PC-9 (cell line): ENCODE measurements at places on chromosomes 5 and 9. TPM values are rescaled to one million over a fixed set of nuclear protein-coding genes. Genes with fewer than 3 reads are reported as not detected.
A peak's percentile ranks its signal among the peaks of the same experiment; 100 is the strongest.

The OR1Q1 gene
- not detected in 2 replicates for total RNA-seq

- H3K4me1 ChIP-seq = no peaks in the 10 kb centered on the region
- H3K4me3 ChIP-seq = no peak overlapping the region
- H3K36me3 ChIP-seq = no peaks in the 10 kb centered on the region
These were observed 246.6 kb downstream of the SLCO4C1 start for GRCh38 chr5:102049517-102049916.

The PLPP7 gene
- total RNA-seq = not detected in 2 replicates

- no peaks in the 10 kb centered on the region for H3K27me3 ChIP-seq
- H3K36me3 ChIP-seq = no peaks in the 10 kb centered on the region
- no peak overlapping the region for H3K4me3 ChIP-seq
- DNase-seq = no peak
- H3K27ac ChIP-seq = no peak overlapping the region
These were observed 175.5 kb downstream of the ANXA1 start for GRCh38 chr9:73327149-73327548.

- no peak overlapping the region for H3K4me3 ChIP-seq
- no peak overlapping the region for H3K27ac ChIP-seq
- H3K27me3 ChIP-seq = no peaks in the 10 kb centered on the region
- H3K4me1 ChIP-seq = peaks cover 13% of the 10 kb centered on the region
- DNase-seq = no peak
- H3K36me3 ChIP-seq = no peaks in the 10 kb centered on the region
These were observed 30.0 kb downstream of the RAPGEF1 start for GRCh38 chr9:131709771-131710431.

DNA sequence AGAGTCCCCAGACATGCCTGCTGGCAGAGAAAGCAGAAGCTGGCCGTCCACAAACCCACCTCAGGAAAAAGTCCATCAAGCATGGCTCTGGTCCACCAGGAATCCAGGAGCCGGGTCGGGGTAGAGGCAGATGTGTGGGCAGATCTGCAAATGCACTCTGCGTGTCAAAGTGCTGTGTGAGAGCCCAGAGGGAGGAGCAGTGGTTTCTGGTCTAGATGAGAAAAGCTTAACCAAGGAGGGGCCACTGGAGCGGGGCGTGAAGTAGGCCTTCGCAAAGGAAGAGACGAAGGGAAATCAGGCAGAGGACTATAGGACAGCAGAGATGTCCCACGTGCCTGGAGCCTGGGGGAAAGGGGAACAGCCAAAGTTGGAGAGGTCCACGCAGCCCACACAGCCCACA is 40.0 kb downstream of the TTLL11 start:
- H3K4me3 ChIP-seq = no peak overlapping the region
- H3K36me3 ChIP-seq = no peaks in the 10 kb centered on the region
- no peaks in the 10 kb centered on the region for H3K4me1 ChIP-seq
- H3K27me3 ChIP-seq = no peaks in the 10 kb centered on the region
- H3K27ac ChIP-seq = no peak overlapping the region

- H3K27me3 ChIP-seq = peaks cover 17% of the 10 kb centered on the region
- DNase-seq = no peak
- no peak overlapping the region for H3K4me3 ChIP-seq
- H3K4me1 ChIP-seq = no peaks in the 10 kb centered on the region
- H3K27ac ChIP-seq = no peak overlapping the region
These were observed 4.3 kb downstream of the PRDM12 start for GRCh38 chr9:130668659-130669058.

The TIMD4 gene
- total RNA-seq = not detected in 2 replicates

- H3K4me1 ChIP-seq = peaks cover 40% of the 10 kb centered on the region
- H3K27me3 ChIP-seq = no peaks in the 10 kb centered on the region
- DNase-seq = no peak
- H3K27ac ChIP-seq = no peak overlapping the region
- no peaks in the 10 kb centered on the region for H3K36me3 ChIP-seq
These were observed 55.8 kb downstream of the ENTREP1 start for GRCh38 chr9:69380811-69381210.

- no peaks in the 10 kb centered on the region for H3K36me3 ChIP-seq
- no peaks in the 10 kb centered on the region for H3K27me3 ChIP-seq
- H3K4me1 ChIP-seq = peaks cover 16% of the 10 kb centered on the region
- H3K4me3 ChIP-seq = no peak overlapping the region
- no peak for DNase-seq
- no peak overlapping the region for H3K27ac ChIP-seq
These were observed 4.8 kb upstream of the IER5L start for GRCh38 chr9:129182625-129183494.

DNA sequence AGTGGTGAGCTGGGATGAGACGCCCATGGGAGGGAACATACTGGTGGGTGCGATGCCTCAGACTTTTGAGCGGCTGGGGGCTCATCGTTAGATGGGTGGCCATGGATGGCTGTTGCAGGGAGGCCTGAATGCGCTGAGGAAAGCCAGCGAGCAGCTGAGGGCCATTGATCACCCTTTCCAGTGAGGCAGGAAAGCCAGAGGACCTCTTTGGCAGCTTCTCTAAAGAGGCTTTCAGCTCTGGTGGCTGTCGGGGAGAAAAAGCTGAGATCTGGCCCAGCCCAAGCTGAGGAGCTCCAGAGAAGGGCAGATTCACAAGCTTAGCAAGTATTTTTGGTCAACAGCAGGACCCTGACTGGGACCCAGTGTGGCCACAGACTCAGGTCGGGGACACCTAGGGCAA is 13.3 kb upstream of the VAV2 start:
- DNase-seq = no peak
- no peaks in the 10 kb centered on the region for H3K4me1 ChIP-seq
- H3K36me3 ChIP-seq = no peaks in the 10 kb centered on the region
- no peak overlapping the region for H3K4me3 ChIP-seq

DNA sequence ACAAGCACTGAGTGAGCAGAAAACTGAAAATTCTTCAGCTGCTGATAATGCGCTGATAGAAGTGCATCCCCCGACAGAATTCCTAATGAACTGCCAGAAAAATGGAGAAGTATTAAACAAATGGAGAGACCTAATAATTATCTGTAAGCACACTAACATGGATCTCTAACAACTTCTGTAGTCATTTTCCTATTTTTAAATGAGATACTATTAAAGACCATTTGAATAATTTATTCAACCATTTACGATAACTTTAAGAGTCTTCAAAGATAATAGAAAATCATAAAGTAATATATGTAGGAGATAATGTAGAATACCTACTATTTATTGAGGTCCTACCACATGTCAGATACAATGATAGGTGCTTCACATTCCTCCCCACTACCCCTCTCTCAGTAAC is 72.9 kb downstream of the EFNA5 start:
- H3K4me1 ChIP-seq = peaks cover 9% of the 10 kb centered on the region
- peaks cover 7% of the 10 kb centered on the region; the same call in 1 of the 2 replicates for H3K36me3 ChIP-seq
- no peak overlapping the region for H3K27ac ChIP-seq
- DNase-seq = no peak

DNA sequence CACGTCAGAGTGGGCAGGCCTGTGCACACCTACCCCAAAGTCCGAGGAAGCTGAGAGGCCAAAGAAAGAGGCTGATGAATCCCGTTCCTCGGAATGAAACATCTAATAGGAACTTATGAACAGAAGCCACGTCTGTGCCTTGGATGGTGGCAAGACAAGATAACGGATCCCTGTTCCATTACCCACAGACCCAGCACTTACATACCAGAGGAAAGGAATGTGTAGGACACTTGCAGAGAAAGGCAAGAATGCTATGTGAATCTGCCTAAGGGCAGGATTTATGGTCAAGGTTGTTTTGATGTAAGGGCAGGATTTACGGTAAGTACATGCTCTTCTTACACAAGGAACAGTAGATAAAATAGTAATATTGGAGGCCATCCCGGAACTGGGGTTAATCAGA is 93.2 kb downstream of the WDR41 start:
- H3K4me3 ChIP-seq = no peak overlapping the region
- DNase-seq = no peak
- H3K27ac ChIP-seq = no peak overlapping the region
- no peaks in the 10 kb centered on the region for H3K27me3 ChIP-seq

DNA sequence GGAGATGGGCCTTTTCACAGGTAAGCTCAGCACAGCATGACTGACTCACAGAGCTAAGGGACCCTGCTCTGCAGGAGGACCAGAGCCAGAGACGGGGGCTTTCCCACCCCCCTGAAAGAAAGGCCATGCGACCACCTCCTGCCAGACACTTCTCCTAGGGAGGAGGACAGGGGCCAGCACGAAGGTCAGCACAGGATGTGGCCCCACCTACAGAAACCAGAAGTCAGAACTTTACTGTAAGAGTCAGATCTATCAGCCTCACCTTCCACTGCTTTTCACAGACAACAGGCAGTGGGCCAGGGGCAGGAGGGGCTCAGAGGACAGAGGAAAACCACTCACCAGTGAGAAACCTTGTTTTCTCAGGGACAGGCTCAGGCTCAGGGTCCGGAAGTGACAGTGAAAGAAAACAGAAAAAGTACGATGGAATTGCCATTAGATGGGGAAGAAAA is 37.9 kb downstream of the CCNJL start:
- no peak for DNase-seq
- no peaks in the 10 kb centered on the region for H3K27me3 ChIP-seq
- H3K36me3 ChIP-seq = 0 out of 2 replicates have a peak, but pooled peaks cover 3% of the 10 kb centered on the region
- no peaks in the 10 kb centered on the region for H3K4me1 ChIP-seq

DNA sequence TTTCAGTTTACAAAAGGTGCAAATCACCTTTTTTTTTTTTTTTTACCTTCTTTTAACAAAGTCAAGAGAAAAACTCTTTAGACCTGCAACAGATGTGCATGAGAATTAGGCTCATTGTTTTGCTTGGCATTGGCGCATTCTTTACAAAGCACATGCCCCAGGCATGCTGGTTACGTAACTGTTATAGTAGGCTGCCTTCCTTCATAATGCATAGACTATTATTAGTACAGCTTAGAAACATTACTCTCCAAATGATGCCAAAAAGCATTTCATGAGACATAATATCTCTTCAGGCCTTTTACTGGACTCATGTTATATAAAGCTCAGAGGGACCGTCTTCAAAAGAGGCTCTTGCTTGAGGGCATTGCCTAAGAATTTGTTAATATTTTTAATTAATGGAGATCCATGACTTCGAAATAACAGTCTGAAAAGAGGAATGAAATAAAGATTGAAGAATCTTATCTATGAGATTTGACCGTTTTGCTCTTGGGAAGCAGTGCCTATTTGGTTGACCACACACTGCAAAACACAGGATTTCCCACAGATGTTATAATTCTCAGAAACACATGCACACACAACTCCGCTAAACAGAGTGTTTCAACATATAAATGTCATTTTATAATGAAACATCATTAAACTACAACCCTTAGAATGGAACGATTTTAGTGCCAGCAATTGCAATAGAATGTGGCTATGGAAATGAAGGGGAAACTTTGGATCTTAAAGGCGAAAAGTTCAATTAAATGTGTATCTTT is 478.7 kb downstream of the PRR16 start:
- H3K4me3 ChIP-seq = no peak overlapping the region
- DNase-seq = no peak
- no peaks in the 10 kb centered on the region for H3K4me1 ChIP-seq
- H3K27ac ChIP-seq = no peak overlapping the region
- no peaks in the 10 kb centered on the region for H3K27me3 ChIP-seq

DNA sequence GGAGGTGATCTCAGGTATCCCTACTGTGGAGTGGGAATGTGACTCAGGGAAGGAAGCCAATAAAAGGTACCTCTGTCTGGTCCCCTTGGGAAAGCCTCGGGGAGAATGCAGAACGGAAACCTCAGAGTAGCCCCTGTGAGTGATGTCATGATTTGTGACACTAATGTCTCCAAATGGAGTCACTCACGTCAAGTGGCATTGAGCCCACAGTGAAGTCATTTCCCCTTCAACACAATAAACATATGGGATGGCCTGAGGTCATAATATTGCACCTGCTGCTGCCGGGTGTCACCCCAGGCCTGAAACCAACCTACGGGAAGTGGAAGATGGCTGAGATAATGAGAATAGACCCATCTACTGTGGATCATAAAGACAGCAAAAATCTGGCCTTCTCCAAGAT is 75.9 kb upstream of the GOLM1 start:
- H3K27ac ChIP-seq = no peak overlapping the region
- H3K4me1 ChIP-seq = peaks cover 13% of the 10 kb centered on the region
- no peaks in the 10 kb centered on the region for H3K36me3 ChIP-seq

The SPAAR gene
- total RNA-seq = 0.72 and 0.73 TPM in 2 replicates

DNA sequence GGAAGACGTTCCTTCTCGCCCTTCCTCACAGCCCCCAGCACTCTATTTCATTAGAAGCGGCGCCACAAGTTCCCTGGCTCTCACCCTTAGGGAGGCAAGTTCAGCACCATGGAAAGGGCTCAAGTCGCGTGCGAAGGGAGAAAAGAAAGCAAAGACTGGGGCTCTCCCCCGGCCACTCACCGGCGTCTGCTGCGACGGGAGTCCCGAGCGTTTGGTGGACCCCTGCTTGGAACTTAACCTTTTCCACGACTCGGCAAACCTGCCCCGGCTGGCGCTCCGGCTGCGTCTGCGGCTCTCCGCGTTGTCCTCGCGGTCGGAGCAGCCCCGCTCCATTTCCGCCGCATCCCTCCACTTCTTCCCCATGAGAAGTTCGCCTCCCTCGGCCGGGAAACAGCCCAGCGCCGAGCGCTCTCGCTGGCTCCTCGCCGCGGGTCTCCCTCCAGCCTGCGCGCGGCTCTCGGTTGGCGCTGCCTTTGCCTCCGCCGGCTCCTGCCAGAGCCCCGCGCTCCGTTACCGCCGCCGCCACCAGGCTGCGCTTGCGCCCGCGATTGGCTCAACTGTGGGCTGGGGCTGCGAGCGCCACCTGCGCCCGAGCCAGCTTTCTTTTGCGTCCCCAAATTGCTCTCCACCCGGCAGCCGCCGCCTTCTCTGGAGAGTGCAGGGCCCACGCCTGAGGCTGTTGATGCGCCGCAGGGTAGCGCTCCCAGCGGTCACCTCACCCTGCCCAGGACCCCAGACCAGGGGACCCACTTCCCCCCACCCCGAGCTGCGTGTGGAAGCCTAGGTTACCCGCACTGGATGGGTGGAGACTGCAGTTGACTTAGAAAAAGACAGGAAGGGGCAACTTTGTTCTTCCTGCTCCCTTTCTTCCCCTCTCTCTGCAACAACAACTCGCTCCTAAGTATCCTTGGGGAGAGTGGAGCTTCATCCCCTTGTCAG is 321.6 kb downstream of the CEMIP2 start:
- H3K27me3 ChIP-seq = no peaks in the 10 kb centered on the region
- DNase-seq = peak; percentile 11
- no peak overlapping the region for H3K27ac ChIP-seq

The GRK6 gene
- total RNA-seq = 82.3 and 124 TPM in 2 replicates

The GARIN3 gene
- total RNA-seq = not detected in 2 replicates

The NUTM2G gene
- total RNA-seq = not detected in 2 replicates

GRCh38 chr5:155838394-155838793 is 488.6 kb upstream of the SGCD start:
- H3K27ac ChIP-seq = no peak overlapping the region
- H3K27me3 ChIP-seq = no peaks in the 10 kb centered on the region
- H3K4me1 ChIP-seq = no peaks in the 10 kb centered on the region
- no peak overlapping the region for H3K4me3 ChIP-seq
- no peak for DNase-seq

The RAB14 gene
- 58.1 and 82.6 TPM in 2 replicates for total RNA-seq

The PCDHB13 gene
- total RNA-seq = not detected in 2 replicates

- no peaks in the 10 kb centered on the region for H3K27me3 ChIP-seq
- no peak for DNase-seq
- no peak overlapping the region for H3K4me3 ChIP-seq
- H3K36me3 ChIP-seq = peaks cover 11% of the 10 kb centered on the region; the same call in 1 of the 2 replicates
- H3K4me1 ChIP-seq = peaks cover 23% of the 10 kb centered on the region
- H3K27ac ChIP-seq = peak overlapping the region; percentile 15; the same call in 1 of the 2 replicates
These were observed 117.5 kb downstream of the TRIO start for GRCh38 chr5:14260637-14261036.
